ENCODE measurements at places on chromosomes 7 and 10.

DNA sequence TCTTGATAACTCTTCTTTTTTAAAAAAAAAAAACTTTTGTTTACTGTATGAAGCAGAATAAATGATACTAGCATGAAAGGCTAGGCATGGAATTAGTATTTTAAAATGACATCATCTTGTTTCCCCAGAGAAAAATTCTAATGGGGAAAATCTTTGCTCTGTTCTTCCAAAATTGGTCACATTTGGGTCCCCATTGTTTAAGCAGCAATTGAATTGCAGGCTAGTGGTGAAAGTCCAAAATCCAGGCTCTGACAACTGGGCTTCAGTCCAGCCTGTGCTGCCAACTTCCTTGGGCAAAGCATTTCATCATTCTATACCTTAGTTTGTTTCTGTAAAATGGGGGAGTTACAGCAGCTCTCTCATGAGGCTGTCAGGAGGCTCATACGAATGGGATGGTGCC is 726.4 kb downstream of the KCNMA1 start:
- no peak for DNase-seq

DNA sequence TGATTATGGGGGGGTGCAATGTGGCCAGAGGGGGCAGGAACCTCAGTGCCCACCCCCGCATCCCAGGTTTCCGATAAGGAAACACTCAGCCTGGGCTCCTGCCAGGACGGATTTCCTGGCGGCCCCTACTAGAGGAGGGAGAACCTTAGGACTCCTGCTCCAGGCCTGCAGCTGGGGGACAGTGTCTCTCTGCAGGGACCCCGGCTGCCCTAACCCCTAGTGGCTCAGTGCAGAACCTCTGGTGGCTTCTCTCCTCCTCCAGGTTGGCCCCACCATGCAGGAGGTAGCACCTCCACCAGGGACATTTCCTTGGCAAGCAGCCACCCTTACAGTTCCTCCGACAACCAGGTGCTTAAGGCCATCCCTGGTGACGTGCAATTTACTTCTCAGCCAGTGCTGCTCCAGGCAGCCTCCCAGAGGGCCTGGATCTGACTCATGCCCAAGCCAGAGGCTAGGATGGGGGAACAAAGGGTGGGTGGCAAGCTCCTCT is 31.9 kb downstream of the SH2B2 start:
- no peak for DNase-seq

GRCh38 chr10:33653584-33654367 is 319.3 kb upstream of the NRP1 start:
- DNase-seq, result no peak

- DNase-seq, result no peak
Observed at GRCh38 chr7:39978230-39978934, 28.3 kb downstream of the CDK13 start.

DNA sequence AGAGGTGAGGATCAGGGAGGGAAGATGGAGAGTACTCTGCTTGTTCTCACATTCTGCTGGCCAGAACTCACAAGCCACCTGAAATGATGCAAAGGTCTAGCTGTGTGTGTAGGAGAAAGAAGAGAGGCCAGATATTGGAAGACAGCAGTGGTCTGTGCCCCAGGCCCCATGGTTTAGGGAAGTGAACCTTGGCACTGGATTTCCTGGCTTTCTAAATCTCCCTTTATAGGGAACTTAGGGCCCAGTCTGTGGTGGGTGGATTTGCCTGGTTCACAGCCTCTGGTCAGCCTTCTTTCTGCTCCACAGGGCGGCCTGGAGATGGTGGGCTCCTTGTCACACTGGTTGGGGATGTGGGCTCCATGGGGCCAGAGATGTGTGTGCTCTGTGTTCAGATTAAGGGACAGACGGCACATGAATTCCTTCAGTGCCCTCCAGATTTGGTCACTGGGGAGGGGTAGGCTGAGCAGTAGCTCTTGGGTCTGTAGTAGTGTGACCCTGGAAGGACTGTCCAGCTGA is 9.5 kb upstream of the SH2D4B start:
- no peak for DNase-seq

DNA sequence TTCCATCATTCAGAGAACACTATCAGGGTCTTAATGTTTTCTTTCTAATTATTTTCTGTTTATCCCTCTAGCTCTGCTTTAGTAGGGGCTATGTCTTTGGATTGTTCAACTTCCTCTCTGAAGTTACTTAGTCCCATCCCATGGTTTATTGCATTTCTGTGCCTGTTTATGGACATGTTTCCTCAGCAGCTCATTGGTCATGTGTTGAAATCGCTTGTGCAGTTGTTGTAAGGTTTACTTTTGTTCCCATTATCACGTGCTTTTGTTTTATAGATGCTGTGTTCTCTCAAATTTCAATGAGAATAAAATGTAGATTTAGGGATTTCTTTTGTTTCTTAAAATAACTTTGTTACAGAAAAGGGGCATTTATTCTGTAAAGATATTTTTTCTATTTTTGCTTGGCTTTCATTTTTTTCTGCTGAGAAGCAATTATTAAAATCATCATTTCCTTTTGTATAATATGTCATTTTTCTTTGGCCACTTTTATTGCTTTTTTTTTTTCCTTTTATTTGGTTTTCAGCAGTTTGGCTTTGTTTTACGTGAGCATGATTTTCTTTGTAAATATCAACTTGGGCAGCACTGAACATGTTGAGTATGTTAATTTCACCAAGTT is 110.9 kb downstream of the CCDC7 start:
- no peak for DNase-seq

DNA sequence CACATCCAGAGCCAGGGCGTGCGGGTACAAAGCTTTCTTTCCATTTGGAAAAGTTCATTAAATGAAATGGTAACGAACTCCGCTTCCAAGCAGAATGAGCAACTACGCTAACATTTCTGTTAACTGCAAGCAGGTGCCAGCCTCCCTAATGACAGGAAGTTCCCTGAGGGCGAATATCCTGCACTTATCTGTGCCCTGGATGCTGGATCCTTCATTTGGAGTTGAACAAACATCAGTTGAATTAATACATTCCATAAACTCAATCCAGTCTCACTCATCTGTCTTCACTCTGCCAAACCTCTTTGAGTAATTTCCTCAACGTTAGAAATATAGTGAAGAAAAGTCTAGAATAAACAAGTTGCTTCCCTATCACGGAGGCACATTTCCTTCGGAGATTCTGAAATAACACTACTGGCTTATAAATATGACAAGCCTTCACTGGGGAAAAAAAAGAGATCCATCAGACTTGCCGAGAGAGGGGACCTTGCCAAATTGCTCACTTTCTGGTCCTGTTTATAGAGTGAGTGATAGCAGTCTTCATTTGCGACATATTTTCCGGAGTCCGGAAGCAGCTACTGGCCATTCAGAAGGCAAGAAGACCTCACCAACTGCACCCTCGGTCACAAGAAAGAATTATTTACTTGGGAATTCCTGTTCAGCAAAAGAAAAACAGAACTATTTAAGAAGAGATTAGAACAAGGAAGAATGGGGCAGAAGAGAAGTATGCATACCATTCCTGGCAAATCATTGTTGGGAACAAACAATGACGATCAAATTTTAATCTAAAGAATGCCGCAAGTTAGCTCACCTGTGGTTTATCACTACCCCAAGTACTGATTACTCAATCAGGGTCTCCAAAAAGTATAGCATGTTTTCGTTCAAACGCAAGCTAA is 196.4 kb downstream of the FAM107B start:
- DNase-seq, result no peak
